ENCODE measurements at places on chromosomes 7 and 10. TPM values are rescaled to one million over a fixed set of nuclear protein-coding genes. Genes with fewer than 3 reads are reported as not detected.

Gene FAM25A
- total RNA-seq: not detected

Gene ARHGEF35
- 3.5 TPM for total RNA-seq

- no peak for DNase-seq
Observed at GRCh38 chr10:109922358-109922975, 844 bp downstream of the XPNPEP1 start.

Gene LRWD1
- total RNA-seq: 12.9 TPM

Data from CD4-positive, CD25-positive, alpha-beta regulatory T cell (primary cell).